ENCODE measurements at places on chromosomes 6 and 20.

DNA sequence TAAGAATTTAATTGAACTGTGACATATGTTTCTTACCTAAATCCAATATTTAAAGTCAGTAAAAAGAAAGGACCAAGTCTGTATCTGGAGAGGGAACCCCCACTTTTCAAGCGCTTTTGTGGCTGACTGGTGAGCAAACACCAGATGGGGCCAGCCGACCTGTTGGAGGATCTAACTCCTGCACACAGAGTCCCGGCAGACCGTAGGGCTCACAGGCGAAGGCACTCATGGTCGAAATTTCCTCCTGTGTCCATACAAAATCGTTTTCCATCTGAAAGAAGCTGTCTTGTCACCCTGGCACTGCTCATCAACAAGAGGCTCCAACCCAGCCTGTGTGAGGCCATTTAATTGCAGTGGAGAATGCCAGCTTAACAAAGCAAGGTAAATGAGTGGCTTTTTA, 94.0 kb downstream of the SCML4 start:
- no peak for DNase-seq

DNA sequence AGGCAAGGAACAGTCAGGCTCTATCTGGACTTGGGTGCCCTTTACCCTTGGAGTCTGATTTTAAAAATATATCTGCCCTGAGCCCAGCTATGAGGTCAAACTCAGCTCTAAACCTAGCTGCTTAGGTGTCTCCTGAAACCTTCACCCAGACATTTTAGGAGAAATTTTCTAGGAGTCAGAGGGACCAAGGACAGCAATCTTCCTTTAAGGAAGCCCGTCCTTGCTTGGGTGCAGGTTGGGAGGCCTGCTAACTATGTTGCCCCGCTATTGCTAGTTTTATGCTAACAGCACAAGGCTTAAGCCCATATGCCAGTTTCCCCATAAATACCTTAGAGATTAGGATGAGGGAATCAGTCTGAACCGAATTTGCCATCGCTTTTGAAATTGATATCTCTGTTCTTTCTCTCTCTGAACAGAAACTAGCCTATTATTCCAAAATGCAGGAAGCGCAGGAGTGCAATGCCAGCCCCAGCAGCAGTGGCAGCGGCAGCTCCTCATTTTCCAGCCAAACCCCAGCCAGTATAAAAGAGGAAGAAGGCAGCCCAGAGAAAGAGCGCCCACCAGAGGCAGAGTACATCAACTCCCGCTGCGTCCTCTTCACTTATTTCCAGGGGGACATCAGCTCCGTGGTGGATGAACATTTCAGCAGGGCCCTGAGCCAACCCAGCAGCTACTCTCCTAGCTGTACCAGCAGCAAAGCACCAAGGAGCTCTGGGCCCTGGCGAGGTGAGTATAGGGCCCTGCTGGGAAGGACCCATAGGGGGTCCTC, 2.6 kb downstream of the VGLL2 start:
- DNase-seq: no peak

DNA sequence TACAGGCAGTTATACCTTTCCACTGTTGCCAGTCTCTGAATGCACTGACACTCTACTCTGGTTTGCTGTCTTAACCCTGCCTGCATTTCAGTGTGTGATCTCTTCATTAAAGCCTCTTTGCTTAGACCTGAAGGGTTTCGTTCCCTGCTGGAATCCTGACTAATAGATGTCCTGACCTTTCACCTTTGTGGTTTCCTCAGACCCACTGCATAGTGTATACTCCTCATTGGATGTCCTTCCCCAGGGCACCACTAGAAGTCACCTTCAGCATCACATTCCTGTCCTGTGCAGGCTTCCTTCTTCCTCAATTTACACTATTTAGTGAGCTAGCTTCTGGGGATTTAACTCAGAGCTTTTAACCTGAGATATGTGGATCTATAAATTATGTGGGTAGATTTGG, 120.6 kb downstream of the RCAN2 start:
- DNase-seq: no peak

DNA sequence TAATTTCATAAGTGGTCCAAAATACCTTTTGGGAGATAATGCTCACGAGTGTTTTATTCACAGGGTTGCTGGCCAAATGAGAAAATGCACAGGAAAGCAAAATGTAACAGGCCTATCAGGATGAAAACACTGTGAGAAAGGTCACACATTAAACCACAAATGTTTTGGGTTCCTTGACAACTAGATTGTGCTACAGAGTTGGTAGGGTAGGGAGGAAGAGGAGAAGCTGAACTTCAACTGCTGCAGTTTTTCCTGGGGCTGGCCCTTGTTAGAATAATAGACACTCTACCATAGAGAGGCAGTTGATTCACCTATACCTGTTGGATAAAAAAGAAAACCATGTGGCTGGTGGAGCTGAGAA, 28.1 kb upstream of the PAQR8 start:
- DNase-seq: no peak

DNA sequence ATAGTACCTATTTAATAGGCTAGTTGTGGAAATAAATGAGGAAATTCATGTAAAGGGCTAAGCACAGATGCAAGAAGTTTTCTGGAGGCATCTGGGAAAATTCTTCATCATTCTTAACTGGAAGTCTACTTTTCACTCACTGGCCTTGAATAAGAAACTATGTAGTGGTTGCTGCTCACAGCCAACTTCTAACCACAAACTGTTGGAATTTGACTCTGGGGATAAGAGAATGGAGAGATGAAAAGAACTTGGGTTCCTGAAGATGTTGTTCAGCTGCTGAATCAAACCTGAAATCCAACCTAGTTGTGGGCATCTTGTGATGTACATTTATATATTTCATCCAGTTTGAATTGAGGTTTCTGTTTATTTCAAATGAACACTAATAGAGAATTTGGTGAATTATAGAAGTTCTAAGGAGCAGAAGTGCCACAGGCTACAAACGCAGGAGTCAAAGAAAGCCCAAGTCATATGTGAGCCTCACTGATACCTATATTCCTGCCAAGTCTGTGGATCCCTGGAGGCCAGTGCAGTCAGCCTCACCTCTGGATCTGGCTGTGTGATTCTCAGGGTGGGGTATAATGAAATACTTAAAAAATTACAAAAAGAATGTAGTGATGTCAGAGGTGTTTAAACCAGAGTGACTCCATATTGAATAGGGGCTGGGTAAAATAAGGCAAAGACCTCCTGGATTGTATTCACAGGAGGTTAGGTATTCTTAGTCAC, 18.7 kb upstream of the MEI4 start:
- no peak for DNase-seq

DNA sequence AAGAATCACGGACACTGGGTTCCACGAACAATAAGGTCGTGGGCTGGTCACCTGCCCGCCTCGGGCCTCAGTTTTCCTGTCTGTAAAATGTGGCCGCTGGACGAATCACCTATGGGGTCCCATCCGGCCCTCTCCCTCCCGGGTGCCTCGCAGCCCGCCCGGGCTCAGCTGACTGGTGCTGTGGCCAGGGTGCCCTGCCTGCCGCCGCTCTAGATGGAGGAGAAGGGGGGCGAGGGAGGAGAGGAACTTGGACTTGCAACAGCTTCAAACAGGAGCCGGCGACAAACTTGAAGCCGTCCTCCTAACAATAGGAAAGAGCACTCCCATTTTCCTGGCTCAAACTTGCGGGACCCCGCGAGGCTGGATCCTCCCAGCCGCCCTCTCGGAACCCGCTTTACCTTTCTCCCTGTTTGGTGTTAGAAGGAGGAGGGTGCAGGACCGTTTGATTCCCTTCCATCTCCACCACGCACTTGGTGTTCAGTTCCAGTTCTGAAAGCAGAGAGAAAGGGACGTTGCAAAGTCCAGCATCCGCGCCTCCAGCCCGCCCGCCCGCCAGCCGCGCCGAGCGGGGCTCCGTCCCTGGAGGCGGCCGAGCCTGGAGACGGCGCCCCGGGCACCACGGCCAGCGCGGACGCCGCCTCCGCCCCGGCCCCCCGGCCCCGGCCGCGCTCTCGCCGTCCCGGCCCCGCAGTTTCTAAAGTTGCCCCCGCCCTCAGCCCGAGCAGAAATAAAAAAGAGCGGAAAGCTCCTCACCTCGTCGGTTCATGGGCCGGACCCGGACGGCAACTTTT, 584 bp downstream of the KIF13A start:
- DNase-seq: peak; percentile 41

DNA sequence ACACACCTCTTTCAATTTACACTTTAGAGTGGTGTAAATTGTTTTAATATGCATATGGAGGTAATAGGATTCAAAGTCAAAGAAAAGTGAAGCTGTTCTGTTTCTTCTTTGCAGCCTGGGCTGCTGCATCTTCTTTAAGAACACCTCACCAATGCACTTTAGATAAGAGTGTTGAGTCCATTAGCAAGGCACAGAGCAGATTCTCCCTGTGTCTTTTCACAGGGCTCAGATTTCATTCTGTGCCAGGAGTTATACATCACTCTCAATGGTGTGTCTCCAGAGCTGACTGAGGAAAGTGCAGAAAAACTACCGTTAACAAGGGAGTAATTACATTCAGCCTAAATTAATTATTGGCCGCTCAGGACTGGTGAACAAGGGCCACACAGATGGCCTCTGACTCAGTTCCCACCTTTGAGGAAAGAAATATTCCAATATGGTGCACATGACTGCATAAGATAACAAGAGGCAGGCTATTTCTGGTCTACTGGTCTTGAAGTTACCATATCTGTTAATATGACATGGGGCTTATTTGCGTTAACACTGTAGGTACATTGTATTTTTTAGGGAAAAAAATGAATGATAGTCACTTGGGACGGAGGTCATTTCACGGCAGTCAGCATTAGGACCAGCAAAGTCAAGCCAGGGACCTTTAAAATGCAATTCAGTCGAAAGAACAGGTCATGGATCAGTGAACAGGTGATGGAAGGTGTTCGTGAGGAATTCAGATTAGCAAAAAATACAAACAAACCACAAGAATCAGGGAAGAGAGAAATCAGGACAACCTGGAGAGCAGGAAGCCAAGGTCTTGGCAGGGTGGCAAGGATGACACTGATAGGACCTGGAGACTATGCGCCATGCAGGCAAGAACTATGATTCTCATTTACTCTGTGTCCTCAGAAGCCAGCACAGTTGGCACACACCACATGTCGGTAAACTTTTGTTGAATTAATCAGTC, 203.7 kb downstream of the TBX18 start:
- DNase-seq: no peak

DNA sequence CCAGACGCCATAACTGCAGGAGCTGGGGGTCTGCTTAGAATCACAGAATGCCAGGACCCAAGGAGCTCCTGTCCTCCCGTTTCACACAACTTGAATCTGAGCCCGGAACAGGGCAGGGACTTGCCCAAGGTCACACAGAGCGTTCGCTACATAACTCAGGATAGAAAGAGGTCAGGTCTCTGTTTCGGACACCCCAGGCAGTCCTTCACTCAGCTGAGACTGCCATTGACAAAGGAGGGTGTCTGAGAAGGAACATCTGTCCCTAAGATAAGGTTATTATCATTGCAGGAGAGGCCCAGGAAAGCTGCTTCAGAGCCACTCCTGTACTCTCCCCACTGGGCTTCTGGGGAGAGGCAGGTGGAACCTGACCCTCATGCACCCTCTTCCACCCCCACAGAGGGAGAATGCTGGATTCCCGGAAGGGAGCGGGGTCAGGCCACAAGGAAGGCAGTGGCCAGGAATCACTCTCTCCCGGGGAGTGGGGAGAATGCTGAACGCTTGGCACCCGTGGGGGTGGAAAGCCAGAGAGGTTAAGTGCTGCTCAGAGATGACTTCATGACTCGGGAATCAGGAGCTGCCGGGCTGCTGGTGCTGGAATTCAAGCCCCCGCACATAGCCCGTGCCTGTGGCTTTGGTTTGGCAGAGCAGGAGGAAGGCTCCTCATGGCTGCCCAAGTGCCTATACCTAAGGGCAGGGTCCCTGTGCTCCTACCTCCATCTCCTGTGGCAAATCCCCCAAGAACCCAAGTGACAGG, 10.7 kb downstream of the SDC4 start:
- DNase-seq: no peak

DNA sequence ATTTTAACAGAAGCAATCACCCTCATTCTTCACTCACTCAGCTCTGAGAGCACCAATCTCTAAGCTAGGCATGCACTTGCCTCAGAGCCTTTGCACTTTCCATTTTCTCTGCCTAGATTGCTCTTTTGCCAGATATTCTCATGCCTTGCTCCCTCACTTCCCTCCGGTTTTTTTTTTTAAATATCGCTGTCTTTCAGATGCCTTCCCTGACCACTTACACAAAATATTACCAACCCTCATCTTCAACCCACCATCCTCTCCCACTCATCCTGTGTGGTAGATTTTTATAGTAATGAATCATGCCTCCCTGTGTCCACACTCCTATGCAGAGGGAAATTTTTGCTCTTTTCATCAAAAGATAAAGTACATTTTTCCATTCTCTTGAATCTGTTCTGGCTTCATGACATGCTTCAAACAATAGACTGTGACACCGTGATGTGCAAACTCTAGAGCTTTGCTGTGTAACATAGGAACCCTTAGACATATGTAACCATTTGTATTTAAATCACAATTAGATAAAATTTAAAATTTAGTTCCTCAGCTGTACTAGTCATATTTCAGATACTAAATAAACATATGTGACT, 437.1 kb downstream of the UTRN start:
- no peak for DNase-seq

DNA sequence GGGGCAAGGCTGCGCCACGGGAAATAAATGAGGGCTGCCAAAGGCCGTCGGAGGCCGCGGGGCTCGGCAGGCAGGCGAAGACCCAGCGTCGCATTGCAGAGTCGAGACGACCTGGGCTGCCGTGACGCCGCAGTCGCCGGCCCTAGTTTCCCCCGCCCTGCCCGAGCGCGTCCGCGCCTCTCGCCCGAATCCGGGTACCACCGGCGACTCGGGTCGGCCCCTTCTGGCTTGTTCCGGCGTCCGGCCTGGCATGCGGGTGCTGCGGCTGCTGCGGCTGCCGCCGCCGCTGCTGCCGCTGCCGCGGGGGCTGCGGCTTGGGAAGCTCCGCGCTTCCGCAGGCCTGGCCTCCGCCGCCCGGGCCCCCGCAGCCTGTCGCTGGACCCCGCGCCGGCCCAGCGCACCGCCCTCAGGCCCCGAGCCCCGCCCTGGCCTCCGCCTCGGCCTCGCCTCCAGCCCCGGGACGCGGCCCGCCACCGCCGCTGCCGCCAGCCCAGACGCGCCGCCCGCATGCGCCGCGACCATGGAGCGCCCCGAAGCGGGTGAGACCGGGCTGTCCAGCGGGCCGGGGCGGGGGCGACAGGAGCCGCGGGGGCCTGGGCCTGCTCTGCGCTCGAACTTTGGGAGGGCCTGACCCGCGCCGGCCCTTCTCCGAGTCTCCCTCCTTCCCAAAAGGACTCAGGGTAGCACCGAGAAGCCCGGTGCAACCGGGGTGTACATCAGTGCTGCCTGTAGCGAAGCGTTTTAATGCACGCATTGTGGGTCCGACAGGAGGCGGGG, at the start of gene AKAP7:
Gene AKAP7, plus strand, starts transcription at position 224 of the 777 bp plus-strand sequence. Its CDS starts 297 bp downstream, at position 521.
- DNase-seq: peak; percentile 69

DNA sequence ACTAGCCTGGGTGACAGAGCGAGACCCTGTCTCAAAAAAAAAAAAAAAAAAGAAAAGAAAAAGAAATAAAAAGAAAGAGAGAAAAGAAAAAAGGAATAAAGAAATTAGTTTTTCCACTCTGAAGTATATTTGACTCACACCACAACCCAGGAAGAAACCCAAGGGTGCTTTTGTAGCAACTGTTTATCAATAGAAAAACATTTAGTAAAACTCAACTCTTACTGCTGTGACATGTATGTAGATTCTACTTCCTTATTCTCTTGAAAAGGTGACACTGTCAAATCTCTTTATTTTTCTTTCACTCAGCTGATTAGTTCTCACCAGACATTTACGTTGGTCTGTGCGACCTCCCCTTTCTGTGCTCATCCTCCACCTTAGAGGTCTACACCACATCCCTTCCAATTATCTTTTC, 99.9 kb upstream of the SHLD1 start:
- DNase-seq: no peak

- DNase-seq: no peak
Measured at GRCh38 chr6:51060262-51060762, 241.6 kb downstream of the TFAP2B start.

GRCh38 chr20:47362361-47363219, 6.1 kb upstream of the ZMYND8 start:
- no peak for DNase-seq

- DNase-seq: no peak
Measured at GRCh38 chr6:40803897-40804702, 216.9 kb upstream of the LRFN2 start.
